ENCODE measurements at places on chromosomes 16 and 17.

GRCh38 chr17:7081341-7082062 is 1.5 kb upstream of the CLEC10A start:
- peak; percentile 58 for DNase-seq

DNA sequence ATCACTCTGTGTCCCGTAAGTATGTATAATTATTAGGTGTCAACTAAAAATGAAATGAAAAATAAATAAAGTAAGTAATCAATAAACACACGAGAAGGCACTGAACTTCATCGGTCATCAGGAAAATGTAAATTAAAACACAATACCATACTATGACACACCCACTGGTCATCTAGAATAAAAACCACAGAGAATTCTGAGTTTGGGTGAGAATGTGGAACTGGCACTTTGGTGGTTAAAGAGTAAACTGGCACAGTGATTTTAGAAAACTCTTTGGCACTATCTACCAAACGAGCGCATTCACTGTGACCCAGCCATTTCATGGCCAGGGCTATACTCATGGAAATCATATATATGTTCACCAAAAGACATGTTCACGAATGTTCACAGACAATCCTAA is 98.2 kb downstream of the HS3ST3A1 start:
- DNase-seq = no peak

GRCh38 chr17:13634021-13634420 is 32.3 kb upstream of the HS3ST3A1 start:
- no peak for DNase-seq

- peak; percentile 47 for DNase-seq
Measured at GRCh38 chr16:50093607-50094539, 28.1 kb downstream of the HEATR3 start.

- DNase-seq = no peak
Measured at GRCh38 chr17:19331134-19331533, 31.4 kb downstream of the B9D1 start.

GRCh38 chr17:75047398-75048098 is 523 bp downstream of the KCTD2 start:
- DNase-seq = no peak

- DNase-seq = no peak
Measured at GRCh38 chr17:69919789-69920188, 155.2 kb upstream of the KCNJ16 start.

- DNase-seq = no peak
Measured at GRCh38 chr16:29891525-29892457, 7.6 kb downstream of the SEZ6L2 start.

DNA sequence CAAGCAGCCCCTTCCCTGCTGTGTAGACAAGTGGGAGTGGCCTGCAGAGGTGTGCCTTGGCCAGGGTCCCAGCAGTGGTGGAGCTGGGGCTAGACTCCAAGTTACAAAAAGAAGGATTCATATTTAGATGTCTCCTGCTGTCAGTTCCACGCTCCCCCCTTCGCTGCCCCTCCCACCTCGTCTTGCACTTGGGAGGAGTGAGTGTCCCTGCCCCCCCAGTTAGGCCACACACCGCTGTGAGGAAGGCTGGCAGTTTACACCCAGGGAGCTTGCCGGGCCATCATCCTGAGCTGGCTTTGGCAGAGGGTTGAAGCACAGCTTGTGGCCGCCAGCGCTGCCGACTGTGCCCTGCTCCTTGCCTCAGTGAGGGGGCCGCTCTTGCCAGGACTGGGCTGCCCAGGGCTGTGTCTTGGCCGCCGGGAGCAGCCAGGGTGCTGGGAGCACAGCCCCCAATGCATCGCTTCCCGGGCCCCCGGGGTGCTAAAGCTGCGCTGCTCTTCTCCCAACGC is 44.3 kb downstream of the ELAC2 start:
- no peak for DNase-seq

DNA sequence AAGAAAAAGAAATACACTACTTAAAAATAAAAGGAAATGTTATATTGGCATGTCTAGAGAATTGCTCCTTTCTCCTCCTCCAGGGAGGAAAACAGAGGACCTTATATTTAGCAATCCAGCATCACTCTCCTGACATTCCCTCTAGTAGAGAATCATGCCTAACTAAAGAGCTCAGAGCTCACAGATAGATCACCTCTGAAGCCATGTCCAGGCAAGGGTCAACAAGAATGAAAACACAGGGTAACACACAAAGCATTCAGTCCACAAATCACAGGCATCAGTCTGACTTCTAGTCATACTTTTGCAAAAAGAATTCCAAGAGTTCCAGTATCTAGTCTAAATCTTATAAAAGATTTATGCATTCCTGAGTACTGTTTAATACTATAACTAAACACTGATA is 4.4 kb upstream of the HASPIN start:
- DNase-seq = no peak

- no peak for DNase-seq
Measured at GRCh38 chr16:83813823-83814658, 6.3 kb downstream of the HSBP1 start.

DNA sequence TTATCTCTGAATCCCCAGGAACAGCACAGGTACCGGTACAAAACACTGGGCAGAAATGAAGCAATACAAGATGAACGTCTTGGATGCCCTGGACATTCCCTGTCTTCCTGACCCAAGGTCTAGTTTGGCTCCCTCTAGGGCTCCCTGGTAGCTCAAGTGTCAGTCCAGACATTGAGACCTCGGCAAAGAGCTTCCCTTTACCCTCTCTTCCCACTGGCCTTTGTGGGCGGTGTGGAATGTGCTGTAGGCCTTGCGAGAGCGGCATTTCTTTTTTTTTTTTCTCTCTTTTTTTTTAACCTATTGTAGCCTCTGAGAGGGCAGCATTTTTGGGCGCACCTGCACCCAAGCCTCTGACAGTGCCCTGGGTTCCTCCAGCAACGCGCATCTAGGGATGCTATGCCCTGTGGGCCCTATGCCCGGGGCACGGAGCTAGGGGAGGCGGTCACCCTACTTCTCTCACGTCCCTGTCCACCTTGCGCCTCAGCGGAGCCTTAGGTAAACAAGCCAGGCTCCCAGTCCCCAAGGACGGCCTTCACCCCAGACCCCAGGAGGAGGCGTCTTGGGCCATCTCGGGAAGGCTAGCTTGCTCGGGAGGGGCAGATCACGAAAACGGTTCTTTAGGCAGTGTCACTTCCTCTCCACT is 1.2 kb upstream of the NFATC3 start:
- DNase-seq = no peak

GRCh38 chr17:6420173-6420641 is 14.7 kb downstream of the AIPL1 start:
- no peak for DNase-seq

- no peak for DNase-seq
Measured at GRCh38 chr16:12637002-12637401, 166.7 kb downstream of the CPPED1 start.

- DNase-seq = no peak
Measured at GRCh38 chr17:37117373-37118142, 168.8 kb downstream of the AATF start.

DNA sequence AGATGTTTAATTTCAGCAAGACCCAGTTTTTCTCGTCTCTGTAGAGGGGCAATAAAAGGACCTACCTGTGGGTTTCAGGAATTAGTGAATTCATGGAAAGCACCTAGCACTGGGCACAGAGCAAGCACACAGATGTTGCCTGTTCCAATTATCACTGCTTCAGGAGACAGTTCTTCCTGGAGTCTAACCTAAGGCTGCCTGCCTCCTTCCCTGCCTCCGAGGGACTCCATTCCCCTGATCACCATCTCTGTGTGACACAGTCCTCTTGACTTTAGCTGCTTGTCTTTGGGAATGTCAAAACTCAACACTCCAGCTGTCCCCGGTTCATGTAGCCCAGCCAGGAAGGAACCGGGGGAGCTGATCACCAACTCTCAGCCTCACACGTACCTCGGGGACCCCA is 474.9 kb downstream of the SLC39A11 start:
- DNase-seq = no peak

- peak; percentile 73 for DNase-seq
Measured at GRCh38 chr16:27426423-27427408, 24.7 kb downstream of the IL21R start.

GRCh38 chr16:20689668-20690067 is 7.8 kb downstream of the ACSM1 start:
- no peak for DNase-seq

GRCh38 chr17:66373944-66374817 is 71.8 kb downstream of the PRKCA start:
- peak; percentile 47 for DNase-seq

GRCh38 chr17:16439811-16440351 is 24.5 kb downstream of the TRPV2 start:
- DNase-seq = peak; percentile 66
